ENCODE measurements at places on chromosomes 5 and 9.

DNA sequence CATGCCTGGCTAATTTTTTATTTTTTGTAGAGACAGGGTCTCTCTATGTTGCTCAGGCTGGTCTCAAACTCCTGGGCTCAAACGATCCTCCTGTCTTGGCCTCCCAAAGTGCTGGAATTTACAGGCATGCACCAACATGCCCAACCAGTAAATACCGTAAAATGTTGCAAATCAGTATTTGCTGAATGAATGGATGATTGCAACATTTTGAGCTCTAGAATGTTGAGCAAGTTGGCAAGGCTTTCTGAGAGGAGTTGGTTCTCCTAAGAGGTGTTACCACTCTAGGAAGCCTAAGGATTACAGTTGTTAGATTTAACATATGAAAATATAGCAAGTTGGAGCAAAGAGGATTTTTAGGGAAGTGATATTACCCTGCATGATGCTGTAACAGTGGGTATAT lies 15.6 kb upstream of the DMXL1 start:
- no peak for DNase-seq

DNA sequence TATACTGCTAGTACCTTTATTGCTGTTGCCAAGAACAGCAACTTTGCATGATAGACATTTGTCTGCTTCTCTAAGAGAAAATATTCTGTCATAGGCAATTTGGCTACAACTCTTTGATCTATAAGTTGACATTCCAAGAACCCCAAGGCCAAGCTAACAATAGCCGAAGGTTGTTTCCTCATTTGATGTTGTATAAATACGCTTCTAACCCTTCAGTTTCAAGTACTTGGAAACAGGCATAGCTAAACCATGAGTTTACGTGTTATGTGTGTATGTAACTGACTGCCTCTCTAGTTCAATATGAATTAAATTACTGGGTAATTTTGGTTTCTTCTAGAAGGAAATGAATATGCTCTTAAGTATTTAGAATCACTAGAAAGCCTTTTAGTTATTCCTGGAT lies 1034.0 kb downstream of the TLE4 start:
- no peak for DNase-seq

DNA sequence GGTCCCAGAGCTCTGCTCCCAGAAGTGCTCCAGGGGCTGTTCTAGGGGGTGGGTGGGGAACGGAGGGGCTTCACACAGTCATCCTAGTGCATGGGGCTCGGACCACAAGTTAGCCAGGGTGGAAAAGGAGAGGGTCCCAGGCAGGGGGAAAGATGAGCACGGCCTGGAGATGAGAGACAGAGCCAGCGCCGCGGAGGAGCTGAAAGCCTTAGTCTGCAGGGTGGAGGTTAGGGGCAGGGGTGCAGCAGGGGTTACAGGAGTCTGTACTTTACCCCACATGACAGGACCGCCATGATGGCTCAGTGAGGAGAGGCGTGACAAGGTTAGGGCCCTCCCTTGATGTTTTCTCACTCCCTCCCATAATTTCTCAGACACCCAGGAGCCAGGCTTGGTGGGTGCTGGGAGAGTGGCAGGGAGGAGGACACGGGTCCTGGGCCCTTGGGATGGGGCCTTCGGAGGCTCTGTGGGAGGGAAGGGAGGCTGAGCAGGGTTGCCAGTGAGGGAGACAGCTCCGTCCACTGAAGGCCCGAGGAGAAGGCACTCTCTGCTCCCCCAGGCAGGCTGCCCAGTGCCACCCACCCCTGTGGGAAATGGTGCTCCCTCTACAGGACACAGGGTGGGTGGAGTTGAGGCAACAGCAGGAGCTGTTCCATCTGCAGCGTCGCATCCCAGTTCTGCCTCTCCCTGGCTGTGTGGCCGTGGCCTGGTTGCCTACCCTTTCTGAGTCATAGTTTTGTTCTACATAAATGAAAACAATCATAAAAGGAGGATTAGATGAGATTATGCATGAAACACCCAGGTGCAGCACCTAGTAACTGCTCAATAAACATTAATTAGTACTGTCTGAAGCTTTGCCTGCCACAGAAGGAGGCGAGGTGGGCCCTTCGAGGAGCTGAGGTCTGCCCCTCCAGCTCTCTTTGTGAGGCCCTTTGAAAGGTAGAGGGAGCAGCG lies 66.2 kb downstream of the NDST1 start:
- no peak for DNase-seq

DNA sequence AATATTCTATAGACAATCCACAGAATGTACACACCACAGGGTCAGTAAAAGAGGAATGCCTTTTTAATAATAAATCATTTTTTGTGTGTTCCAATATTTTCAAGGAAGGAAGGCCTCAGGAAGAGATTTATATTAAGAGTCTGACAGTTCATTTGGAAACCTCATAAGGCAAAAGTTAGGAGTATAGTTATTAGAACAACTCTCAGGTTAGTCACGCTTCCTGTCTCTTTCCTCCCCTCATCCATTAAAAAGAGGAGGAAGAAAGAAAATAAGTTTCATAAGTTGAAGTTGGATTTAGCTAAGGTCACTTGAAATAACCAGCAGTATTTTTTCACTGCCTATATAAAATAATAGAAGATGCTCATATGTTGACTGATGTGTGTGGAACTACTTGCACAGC lies 863.2 kb downstream of the PTPRD start:
- no peak for DNase-seq

- no peak for DNase-seq
These were observed 591.2 kb downstream of the TLR4 start for GRCh38 chr9:118295413-118295812.

DNA sequence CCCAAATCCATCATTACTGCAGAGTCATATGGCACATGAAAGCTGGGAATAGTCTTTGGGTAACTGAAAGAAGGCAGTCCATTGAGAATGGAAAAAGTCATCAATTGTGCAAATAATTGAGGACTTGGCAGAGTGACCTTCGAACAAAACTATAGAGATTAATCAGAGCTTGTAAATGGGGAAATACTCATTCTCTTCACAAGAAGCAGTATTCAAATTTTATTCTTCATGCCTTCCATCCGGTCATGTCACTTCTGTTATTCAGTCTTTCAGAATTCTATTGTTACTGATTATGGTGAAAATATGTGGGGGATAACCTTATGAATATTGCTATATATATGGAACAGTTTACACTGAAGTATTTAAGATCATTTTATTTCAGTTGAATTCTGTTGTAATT lies 8.1 kb downstream of the RGMB start:
- no peak for DNase-seq

DNA sequence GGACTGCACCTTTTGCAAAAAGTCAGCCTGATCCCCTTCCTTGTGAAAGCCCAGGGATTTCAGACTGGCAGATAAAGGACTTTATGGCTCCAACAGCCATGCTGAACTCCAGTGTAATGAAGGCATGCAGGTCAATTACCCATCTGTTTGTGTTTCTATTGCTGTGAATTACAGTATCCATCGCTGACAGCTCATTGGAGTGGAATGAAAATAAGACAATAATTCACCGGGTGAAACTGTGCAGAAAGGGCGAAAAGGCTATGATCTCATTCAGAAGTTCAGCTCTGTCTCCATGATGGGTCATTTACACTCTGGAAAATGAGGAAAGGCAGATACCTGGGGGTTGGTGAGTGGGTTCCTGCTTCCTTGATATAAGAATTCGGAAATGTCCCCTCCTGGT lies 148.0 kb downstream of the BRINP1 start:
- no peak for DNase-seq

GRCh38 chr9:95777136-95777535 lies 98.4 kb upstream of the ERCC6L2 start:
- DNase-seq: no peak

DNA sequence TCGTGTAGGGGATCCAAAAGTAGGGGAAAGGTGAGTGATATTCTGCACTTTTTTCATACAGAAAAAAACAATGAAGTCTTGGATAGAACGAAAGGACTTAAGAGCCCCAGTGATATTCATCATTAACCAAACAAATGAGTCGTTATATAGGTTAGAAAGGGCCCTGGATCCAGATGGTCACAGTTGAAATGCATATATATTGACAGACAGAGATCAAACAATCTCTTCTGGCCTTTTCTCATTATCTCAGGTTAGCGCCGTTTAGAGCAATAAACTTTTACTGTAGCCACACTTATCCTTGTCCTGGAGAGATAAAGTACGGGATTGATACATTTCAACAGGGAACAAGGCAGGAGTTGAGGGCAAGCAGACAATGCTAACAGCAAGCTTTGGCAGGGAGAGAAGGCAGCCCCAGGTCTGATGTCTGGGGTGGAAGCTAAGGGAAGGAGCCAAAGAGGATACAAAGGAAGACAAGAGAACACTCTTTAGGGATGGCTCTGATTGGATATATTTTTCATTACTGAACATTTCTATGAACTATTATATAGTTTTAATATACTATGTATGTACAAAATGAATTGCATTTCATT lies 77.0 kb downstream of the LIFR start:
- no peak for DNase-seq

DNA sequence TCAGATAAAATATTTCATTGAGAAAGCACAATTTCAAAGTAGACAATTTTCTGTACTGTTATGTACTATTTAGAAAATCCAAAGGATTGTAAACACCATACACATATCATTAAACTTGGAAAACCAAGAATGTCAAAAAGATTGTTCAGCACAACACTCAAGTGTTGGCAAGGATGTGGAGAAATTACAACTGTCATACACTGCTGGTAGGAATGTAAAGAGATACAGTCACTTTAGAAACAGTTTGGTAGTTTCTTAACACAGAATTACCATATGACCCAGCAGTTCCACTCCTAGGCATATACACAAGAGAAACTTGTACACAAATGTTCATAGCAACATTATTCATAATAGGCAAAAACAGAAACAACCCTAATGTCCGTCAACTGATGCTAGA lies 71.2 kb downstream of the OR2K2 start:
- DNase-seq: no peak

Data from AG04450 (cell line).